ENCODE measurements at places on chromosomes 1 and 21.

DNA sequence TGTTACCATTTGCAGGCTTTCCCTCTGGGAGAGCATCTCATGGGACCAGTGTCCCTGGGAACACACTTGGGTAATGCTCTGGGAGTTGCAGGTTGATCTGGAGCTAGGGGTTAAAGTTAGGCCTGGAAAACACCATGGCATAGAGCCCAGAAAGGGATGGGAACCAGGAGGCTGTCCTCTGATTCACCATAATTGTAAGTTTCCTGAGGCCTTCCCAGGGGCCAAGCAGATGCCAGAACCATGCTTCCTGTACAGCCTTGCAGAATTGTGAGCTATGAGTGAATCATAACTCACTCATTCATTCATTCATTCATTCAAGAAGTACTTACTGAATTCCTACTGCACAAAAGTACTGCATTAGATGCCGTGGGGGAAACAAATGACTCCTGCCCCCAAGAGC, 50.0 kb downstream of the LACTBL1 start:
- no peak for DNase-seq

GRCh38 chr1:56453016-56453415, 126.3 kb downstream of the PLPP3 start:
- DNase-seq = no peak

- no peak for DNase-seq
Measured at GRCh38 chr1:198708761-198709525, 70.1 kb downstream of the PTPRC start.

DNA sequence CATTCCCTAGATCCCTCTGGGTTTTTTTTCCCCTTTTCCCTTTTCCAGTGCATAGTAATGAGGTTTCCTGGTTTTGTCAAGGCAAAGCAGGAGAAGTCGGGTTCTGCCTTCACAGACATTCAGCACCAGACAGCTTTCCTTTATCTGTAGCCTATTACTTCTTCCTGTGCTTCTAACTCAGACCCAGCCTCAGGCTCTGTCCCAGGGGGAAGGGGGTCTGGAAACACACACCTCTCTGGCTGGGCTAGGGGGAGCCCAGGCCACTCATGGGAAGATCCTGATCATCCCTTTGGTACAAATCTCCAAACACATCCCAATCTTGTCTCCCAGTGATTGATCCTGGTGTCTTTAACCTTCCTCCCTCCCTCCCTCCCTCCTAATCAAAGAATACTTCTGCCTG, 656.4 kb downstream of the LMO4 start:
- no peak for DNase-seq

GRCh38 chr1:44244986-44245385, 31.7 kb downstream of the DMAP1 start:
- DNase-seq = no peak

- no peak for DNase-seq
Measured at GRCh38 chr1:85334962-85335361, 58.5 kb upstream of the BCL10 start.

GRCh38 chr1:156773607-156774006, 6.3 kb downstream of the PRCC start:
- DNase-seq = no peak

DNA sequence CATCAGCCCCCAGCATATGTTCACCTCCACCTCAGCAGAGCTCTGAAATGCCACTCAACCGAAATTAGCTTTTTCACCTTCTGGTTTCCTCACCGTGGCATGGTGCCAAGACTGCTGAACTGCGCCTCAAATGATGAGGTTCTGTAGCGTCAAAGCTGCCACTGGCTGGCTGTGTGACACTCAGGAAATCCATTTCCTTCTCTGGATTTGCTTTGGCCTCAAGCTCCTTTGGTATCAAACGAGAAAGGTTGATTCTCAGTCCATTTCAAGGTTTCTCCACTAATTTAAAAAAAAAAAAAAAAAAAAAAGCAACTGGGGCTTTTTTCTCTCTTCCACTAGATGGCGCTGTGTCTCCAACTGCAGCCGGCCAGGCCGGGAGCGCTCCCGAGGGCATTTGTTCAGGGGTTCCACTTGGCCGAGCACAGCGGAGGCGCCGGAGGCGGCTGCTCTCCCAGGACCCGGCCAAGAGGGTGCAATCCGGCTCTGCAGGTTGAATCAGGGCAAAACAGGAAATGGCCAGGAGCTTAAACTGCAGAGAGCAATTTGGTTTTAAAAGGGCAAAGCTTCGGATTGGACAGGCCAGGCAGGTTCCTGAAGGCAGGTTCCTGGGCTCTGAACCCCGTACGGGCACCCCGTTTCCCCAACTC, 26.5 kb upstream of the PLA2G2C start:
- no peak for DNase-seq

DNA sequence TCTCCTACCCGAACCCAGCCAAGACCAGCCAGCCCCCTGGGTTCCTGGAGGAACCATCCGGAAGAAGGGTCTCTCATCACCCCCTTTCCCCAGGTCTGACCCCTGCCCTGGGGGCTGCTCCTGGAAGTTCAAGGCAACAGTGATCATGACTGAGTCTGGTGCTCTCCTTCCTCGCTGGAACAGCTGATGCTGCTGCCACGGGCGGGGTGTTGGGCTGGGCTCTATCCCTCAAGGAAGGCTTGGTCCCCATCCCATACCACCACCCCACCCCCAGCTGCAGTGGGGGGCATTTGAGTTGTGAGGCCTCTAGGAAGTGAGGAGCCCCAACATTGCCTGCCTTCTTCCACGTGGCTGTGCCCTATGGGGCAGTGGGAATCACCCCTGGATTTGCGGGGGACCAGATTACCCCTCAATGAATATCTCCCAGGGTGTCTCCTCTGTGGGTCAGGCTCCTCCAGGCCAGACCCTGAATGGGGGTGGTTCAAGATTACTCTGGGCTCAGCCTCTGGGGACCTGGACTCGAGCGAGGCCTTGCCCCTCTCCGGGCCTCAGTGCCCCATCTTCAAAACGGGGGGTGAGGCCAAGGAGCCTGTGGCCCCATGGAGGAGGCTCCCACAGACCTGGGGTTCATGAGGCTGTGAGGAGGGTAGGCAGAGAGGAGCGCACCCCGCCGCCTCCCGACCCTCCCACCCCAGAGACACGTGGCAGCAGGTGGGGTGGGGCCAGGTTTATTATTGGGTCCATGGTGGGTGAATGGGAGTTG, 2.8 kb downstream of the MASP2 start:
- no peak for DNase-seq

DNA sequence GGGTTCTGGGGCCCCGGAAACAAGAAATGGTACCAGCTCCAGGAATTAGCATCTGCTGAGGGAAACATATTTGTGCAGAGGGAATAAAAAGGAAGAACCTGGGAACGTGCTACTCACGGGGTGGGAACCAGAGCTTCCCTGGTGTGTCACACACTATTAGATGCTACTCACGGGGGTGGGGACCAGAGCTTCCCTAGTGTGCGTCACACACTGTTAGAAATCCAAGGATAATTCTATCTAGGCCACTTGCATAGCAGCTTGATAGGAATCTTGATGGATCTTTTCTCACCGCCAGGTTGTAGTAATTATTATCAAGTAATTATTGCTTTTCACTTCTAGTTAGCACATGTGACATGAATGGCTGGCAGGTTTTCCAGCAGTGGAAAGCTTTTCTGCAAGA, 54.5 kb upstream of the SCCPDH start:
- no peak for DNase-seq

GRCh38 chr1:176880955-176881595, 283.4 kb downstream of the ASTN1 start:
- DNase-seq = no peak

DNA sequence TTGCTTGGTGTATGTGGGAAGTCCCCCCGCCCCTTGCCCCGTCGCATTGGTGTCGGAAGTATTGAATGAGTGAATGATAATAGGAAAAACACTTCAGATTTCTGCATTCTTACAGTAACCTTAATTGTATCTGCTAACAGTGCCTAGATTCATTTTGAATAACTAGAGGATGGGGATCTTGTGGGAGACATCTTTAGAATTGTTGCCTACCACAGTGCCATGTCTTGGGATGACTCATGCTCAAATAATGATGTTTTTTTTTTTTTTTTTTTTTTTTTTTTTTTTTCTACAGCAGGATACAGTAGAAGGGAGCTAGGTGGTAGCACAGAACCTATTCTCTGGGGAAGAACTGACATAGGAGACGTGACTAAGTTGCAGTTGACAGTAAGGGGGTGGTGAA, 237.9 kb downstream of the USP25 start:
- no peak for DNase-seq

- DNase-seq = no peak
Measured at GRCh38 chr1:202058001-202058908, 47.9 kb downstream of the ELF3 start.

GRCh38 chr1:11357276-11357675, 84.3 kb downstream of the UBIAD1 start:
- no peak for DNase-seq

DNA sequence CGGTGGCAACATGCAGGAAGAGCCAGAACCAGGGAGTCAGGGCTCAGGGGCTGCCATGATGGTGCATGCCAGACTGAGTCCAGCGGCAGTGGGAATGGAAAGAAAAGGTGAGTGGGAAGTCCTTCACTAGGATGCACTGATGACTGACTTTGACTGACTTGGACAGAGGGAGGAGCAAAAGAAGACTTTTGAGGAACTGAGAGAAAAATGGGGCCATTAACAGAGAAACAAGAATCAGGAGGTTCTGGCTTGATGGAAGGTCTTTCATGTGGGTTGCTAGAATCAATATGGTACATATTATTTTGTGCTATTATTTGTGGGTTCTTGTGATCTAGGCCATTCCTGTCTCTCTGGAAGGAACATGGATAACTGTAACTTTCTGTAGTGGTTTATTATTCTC, 454.6 kb upstream of the PROX1 start:
- DNase-seq = no peak

DNA sequence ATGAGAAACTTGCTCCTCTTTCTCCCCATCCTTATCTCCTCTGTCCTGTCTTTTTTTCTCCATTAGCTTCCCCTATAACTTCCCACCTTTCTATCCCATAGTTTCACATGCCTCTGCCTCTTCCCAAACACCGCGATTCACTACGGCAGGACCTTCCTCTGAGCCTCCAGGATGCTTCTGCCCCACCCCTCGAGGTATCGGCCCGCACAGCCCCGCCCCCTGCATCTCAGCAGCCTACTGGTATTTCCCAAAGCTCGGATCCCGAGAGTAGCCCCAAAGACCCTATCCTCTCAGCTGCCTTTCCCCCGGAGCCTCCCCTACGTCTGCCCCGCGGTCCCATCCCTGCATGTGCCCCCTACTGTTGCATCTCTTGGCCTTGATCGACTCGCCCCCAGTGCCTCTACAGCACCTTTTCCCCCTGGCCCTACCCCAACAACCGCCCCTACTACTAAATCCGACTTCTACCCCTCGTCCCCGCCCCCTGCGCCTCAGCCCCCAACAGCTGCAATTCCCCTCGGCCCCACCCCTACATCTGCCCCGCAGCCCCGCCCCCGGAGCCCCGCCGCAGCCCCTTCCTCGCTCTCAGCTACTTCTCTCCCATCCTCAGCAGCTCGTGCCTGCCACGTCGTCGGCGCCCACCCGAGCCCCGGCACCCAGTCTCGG, 512 bp downstream of the PIAS3 start:
- no peak for DNase-seq

- no peak for DNase-seq
Measured at GRCh38 chr1:200269256-200269655, 140.6 kb downstream of the ZNF281 start.

GRCh38 chr1:204760350-204760749, 74.8 kb upstream of the LRRN2 start:
- DNase-seq = no peak

DNA sequence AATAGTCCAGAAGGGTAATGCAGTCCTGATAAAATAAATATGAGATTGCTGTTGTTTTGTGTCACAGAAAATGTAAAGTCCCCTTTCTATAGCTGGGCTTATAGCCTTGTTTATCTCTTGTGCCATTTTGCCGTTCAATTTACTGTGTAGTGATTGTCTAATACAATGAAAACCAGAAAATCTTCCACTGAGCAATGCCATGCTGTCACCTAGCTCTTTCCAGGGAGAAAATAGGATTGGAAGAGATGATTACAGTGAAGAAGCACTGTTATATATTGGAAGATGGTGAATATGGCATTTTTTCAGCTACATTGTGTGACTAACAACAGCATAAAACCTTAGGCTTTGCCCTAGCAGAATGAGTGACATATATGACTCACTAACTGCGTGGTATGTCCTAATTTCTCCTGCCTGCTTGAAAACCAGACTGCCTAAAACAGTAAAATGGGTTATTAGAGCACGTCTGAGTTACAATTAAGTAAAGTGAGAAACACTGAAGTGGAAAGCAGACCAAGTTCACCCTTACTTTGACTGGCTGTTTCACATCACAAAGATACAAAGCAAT, 332.4 kb upstream of the ZP4 start:
- no peak for DNase-seq

DNA sequence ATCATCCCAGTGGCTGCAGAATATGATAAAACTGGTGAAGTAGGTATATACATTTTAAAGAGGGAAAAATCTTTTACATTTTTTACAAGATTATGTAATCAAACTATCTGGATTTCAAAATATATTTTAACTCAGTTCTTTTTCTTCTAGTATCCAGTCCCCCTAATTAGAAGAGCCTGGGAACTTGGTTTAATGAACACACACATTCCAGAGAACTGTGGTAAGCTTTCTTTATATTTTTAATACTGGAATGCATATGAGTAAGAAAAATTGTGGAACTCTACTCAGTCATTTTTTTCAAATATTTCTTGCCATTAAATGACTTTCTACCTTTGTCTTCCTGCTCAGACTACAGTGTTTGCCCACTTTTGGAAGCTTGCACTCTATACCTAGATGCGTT, 8.2 kb downstream of the ACADM start:
- no peak for DNase-seq

DNA sequence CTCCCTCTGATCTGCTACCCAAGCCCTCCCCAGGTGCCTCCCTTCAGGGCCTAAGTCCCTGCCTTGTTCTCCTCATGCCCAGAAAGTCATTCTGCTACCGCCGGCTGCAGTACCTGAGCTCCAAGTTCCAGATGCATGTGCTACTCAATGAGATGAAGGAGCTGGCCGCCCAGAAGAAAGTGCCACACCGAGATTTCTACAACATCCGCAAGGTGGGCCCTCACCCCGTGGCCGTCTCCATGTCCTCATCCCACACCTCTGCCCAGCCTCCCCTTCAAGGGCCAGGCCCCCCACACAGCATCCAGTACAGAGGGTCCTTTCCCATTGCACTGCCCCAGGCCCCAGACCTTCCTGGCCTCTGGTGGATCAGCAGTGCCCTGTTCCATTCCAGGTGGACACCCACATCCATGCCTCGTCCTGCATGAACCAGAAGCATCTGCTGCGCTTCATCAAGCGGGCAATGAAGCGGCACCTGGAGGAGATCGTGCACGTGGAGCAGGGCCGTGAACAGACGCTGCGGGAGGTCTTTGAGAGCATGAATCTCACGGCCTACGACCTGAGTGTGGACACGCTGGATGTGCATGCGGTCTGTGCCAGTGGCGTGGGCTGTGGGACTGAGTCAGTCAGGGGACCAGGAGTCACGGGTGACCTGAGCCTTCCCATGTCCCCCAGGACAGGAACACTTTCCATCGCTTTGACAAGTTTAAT, 8.2 kb downstream of the AMPD2 start:
- no peak for DNase-seq

GRCh38 chr1:246760422-246761347, 36.5 kb downstream of the SCCPDH start:
- DNase-seq = no peak

GRCh38 chr21:38377165-38378088, 120.6 kb downstream of the KCNJ15 start:
- DNase-seq = no peak

- no peak for DNase-seq
Measured at GRCh38 chr1:156884560-156885184, 8.8 kb upstream of the PEAR1 start.

All from cortex of kidney (tissue), 1 donor.